ENCODE measurements at places on chromosomes 7 and 10. TPM values are rescaled to one million over a fixed set of nuclear protein-coding genes. Genes with fewer than 3 reads are reported as not detected.

- DNase-seq: no peak
Measured at GRCh38 chr10:14749070-14749809, 25.5 kb downstream of the FAM107B start.

GRCh38 chr10:14562218-14563075 is 212.2 kb downstream of the FAM107B start:
- no peak for DNase-seq

- DNase-seq: no peak
Measured at GRCh38 chr7:28065721-28066285, 114.8 kb downstream of the JAZF1 start.

C10orf143 gene
- total RNA-seq: 4.7 TPM

DNA sequence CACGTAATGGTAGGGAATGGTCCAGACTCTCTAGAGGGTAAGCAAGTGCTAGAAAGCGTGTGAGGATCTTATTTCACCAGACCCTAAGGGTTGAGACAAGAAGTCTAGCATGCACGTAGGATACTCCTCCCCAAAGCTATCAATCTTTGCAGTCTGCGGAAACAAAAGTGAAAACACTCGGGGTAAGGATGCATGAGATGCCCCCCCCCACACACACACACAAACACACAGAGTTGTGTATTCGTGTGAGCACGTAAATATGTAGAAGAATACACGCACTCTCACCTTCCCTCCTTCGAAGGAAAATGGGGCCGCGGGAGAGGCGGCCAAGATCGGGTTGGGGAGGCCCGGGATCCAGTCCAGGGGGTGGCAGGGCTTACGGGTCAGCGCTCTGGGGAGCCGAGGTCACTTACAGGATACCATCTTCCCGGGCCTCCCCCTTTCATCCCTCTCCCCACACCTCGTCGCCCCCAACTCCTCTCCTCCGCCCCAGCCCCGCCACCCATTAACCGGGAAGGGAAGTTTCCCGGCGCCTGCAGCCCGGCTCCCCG is 455 bp downstream of the CUL2 start:
- DNase-seq: peak; percentile 38

ZMIZ2 gene
- total RNA-seq: 77.8 TPM

OR6B1 gene
- total RNA-seq: not detected

- no peak for DNase-seq
Measured at GRCh38 chr7:876972-877311, 588 bp downstream of the GET4 start.

DNA sequence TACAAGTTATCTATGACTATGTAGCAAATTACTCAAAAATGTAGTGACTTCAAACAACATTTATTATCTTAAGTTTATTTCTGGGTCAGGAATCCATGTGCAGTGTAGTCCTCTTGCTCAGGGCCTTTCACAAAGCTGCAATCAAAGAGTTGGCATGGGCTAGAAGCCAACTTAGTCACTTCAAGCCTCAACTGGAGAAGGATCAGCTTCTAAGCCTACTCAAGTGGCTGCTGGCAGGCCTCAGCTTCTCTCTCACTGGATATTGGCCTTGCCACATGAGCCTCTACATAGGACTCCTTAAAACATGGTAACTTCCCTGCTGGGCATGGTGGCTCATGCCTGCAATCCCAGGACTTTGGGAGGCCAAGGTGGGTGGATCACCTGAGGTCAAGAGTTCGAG is 5.0 kb upstream of the NFE2L3 start:
- no peak for DNase-seq

PDGFA gene
- total RNA-seq: 0.79 TPM

DNA sequence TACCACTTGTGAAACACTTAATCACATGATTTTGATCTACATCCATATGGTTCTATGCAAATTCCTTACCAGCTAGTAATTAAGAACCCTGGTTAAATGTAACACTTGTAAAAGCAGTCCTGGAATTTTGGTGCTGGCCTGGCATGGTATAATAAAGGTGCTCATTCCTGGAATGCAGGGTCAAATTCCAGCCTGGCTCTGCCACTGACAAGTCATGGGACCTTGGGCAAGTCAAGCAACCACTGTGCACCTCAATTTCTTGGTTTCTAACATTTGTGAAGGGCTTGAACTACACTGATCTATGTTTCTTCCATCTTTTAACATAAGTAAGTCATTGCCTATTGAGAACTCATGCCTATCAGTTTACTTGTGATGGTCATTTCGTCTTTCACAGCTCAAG is 91.9 kb upstream of the PIK3CG start:
- no peak for DNase-seq

DNA sequence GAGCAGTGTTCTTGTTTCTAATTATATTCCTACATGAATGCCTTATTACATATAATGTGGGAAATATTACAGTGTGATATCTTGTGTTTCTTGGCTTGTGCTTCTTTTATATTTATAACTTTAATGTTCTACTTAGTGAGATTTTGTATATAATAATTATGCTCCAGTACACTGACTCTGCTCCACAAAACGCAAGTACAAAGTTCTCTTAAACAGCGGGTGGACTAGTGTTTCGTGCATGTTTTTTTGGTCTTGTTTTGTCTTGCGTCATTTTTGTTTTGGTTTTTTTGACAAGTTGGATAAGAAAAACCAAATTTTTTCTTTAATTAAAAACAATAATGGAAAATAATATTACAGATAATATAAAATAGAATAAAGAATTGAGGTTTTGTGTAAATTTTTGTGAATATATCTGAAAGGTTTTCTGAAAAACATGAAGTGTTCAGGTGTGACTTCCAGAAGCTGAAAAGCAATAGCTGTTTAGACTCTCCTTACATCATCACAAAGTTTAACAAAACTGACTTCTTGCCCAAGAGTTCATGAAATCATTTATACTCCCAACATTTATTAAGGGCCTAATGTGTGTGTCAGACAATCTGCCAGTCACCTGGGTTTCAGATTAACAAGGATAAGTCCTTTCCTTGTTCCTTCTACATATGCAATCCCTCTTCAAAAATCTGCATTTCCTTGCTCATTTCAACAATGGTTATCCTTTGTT is 331.8 kb downstream of the LRRTM3 start:
- no peak for DNase-seq

CDHR3 gene
- 0.92 TPM for total RNA-seq

DNA sequence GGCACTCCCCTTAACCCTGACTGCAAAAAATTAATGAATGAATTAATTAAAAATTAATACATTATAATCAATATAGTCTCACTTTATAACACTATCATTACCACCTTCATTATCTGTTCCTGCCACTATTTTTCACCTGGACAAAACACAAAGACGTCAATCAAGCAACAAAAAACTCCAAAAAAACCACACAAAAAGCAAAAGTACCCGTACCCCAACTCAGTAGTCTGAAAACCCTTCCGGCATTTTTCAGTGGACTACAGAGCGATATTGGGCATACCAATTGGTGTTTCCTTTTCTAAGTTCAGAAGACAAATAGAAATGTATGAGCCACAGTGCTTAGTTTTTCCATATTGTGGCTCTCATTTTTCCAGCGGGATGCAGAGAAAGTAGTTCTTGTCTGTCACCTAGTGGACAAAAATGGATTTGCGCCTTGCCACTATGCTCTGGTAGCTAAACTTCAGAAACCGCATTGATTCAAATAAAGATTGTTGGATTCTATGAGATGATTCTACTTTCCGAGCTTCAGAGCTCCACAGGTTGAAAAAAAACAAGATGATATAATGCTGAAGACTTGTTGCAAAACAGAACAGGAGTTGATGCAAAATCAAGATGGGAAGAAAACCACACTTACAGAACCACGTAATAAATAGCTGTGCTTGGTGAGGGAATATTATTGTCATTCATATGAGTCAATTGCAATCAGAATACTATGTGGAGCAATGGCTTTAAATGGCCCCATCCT is 50.6 kb upstream of the ITGB1 start:
- peak; percentile 70 for DNase-seq

DNA sequence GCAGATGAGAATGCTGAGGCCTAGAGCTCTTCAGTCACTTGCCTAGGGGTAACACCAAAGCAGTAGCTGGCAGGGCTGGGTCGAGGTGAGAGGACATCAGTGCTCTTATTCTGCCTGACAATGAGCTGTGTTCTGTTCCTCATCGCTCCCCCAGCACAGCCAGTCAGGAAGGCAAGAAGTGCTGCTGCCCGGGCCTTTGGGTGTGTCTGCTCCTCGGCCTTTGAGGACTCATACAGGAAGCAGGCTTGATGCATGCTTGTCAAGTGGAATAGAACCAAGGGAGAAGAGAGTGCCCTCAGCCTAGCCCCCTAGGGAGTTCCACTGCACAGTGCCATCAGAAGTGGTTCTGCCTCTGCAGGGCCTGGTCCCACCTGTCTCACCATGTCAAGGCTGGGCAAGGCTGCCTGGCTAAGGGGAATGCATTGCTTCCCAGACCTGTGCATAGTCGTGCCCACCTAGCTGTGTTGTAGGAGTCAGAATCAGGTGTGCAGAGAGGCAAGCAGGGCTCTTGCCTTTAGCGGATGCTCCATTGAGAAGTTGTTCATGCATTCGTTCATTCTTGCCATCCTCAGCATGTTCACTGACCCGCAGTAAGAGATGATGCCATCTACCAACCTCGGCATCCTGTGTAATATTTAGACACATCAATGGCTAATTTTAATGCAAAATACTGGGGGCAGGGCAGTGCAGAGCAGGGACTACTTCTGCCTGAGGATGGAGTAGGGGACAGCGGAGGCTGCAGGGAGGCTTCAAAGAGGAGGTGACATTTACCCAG is 156.6 kb downstream of the RPS24 start:
- DNase-seq: no peak

- no peak for DNase-seq
Measured at GRCh38 chr10:13420532-13421307, 72.6 kb upstream of the SEPHS1 start.

ITPRID1 gene
- not detected for total RNA-seq

HOGA1 gene
- total RNA-seq: not detected

TMEM236 gene
- total RNA-seq: 0.13 TPM

- no peak for DNase-seq
Measured at GRCh38 chr7:100102950-100103840, 1.8 kb downstream of the AP4M1 start.

DNA sequence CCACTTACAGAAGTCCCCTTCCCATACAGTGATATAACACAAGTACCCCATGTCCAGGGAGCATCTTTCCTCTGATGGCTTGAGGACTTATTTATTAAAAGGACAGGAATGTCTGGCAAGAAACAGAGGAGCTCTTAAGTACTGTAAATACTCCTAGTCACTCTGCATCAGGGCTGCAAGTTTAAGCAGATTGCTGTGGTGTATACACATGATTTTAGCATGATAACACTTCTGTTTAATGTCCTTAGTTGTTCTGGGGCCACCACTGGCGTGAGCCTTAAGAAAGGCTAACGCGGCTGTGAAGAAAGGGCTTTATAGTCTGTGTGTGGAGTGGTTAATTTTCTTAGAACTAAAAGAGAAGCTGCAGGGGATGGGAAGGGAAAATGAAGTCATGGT is 65.7 kb downstream of the GBF1 start:
- DNase-seq: no peak

- peak; percentile 64 for DNase-seq
Measured at GRCh38 chr7:105429746-105430612, 41.3 kb upstream of the SRPK2 start.

DNA sequence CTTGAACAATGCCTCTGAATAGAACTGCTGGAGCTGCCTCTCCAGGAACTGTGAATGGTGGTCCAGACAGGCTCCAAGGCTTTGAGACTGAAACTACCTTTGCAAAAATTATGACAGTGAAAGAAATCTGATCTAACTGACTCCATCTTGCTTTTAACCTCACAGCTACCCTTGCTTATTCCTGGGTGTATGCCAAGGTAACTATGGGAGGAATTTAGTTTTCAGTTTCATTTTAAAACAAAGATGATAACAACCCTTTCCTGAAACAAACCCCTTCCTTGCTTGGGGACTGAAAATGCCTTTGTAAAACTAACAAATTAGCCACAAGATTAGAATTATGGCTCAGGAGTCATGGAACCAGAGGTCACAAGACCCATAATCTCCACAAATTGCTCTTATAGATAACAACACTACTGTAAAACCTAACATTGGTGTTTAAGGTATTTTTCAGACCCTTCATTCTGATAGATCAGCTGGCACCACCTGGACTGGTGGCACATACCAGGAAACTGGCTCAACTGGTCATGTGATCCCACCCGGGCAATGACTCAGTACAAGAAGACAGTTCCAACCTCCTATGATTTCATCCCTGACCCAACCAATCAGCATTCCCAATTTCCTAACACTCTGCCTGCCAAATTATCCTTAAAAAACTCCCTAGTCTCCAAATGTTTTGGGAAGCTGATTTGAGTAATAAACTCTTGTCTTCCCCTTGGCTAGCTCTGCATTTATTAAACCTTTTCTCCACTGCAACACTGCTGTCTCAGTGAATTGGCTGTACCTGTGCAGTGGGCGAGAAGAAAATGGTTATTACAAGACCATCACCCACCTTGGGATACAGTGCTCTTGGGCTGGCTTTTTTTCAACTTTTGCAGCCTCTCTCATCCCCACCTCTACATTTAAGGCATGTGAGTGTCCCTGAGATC is 608.1 kb downstream of the TYW1 start:
- DNase-seq: no peak

C7orf33 gene
- total RNA-seq: not detected

DNA sequence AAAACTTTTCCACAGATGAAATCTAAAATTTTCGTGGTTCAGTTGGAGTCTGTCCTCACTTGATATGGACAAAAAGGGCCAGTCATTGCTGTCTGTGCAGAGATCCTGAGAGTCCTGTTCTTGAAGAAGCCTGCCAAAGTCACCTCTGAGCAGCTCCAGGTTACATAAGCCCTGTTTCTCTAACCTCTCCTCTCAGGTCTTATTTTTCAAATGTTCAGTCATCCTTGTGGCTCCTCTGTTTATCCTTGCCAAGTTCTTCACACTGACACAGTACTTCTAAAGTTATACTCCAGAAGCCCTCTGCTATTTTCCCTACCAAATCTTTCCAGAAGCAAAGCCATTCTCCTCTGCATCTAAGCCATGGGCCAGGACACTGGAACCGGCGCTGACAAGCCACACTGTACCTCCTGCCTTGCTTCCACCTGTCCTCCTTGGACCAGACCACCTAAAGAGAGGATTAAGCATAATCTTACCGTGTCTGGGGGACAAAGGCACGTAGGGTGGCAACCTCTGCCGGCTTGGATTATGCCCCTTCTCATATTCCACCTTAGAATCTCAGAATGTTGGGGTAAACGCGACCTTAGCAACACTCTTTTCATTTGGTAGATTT is 161.6 kb downstream of the JAZF1 start:
- no peak for DNase-seq

- no peak for DNase-seq
Measured at GRCh38 chr7:116663744-116664143, 8.3 kb upstream of the MET start.

KCNIP2 gene
- total RNA-seq: 2.7 TPM

TBXAS1 gene
- 2.0 TPM for total RNA-seq

PCLO gene
- not detected for total RNA-seq

CRHR2 gene
- total RNA-seq: not detected

All from activated CD8-positive, alpha-beta T cell treated with anti-CD3 and anti-CD28 coated beads, Interleukin-2, amount 10 ng/mL, durations not matched to agents 7 days and 5 days (primary cell).